ENCODE measurements at places on chromosomes 1 and 21.

- no peak for DNase-seq
Observed at GRCh38 chr21:41923631-41924367, 30.0 kb downstream of the C2CD2 start.

- no peak for DNase-seq
Observed at GRCh38 chr1:101444873-101445618, 208.2 kb downstream of the S1PR1 start.

DNA sequence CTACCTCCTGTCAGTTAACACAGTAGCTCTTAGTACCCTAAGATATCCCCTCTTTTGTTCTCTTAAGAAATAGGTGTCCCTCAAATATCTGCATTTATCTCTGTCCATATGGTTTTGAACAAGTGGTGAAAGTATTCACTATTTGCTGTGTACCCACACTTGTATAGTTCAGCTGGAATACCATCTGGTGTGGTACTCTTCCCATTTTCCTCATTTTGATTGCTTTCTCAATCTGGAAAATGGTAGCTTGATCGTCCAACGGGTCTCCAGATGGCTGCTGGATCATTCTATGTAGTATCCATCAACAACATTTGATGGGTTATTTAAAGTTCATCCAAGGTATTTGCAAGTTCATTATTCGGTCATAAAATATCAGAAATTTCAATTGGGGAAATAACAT is 100.3 kb upstream of the DPYD start:
- no peak for DNase-seq

DNA sequence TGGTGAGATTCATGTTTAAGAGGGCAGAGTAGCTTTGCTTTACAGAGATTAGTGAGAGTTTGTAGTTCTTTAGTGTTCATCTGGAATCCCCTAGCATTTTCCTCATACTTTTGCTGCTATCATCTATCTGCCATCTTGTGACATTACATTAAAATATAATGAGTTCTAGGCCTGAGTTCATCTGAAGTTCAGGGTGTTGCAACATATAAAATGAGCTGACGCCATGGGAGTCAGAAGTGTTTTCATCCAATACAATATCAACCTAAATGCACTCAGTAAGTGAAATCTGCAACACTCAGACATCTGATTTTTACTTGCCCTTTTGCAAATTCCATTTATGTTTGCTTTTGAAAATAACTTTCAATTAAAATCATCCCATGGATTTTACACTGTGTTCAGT is 153.8 kb downstream of the NTNG1 start:
- DNase-seq: no peak

- DNase-seq: no peak
Observed at GRCh38 chr1:118366286-118366685, 181.3 kb upstream of the SPAG17 start.

Measured in NCI-H1048 (cell line).